ENCODE measurements at places on chromosomes 12 and 14.

DNA sequence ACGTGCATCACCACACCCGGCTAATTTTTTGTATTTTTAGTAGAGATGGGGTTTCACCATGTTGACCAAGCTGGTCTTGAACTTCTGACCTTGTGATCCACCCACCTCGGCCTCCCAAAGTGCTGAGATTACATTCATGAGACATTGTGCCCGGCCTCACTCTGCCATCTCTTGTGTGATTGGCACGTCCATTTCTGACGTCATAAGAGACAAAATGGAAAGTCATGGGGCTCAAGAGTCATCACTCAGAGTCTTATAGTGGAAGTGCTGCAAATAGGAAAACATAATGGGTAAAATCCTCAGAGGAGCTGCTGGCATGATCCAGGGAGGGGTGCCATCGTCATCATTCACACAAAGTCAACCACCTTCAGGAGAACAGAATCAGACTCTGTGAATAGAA, 54.2 kb upstream of the GPATCH2L start:
- DNase-seq = no peak

- DNase-seq = no peak
Observed at GRCh38 chr14:98018628-98019027, 1221.4 kb downstream of the VRK1 start.

- DNase-seq = no peak
Observed at GRCh38 chr12:12796928-12797793, 11.7 kb downstream of the APOLD1 start.

- DNase-seq = no peak
Observed at GRCh38 chr12:107594995-107595394, 90.6 kb upstream of the PWP1 start.

DNA sequence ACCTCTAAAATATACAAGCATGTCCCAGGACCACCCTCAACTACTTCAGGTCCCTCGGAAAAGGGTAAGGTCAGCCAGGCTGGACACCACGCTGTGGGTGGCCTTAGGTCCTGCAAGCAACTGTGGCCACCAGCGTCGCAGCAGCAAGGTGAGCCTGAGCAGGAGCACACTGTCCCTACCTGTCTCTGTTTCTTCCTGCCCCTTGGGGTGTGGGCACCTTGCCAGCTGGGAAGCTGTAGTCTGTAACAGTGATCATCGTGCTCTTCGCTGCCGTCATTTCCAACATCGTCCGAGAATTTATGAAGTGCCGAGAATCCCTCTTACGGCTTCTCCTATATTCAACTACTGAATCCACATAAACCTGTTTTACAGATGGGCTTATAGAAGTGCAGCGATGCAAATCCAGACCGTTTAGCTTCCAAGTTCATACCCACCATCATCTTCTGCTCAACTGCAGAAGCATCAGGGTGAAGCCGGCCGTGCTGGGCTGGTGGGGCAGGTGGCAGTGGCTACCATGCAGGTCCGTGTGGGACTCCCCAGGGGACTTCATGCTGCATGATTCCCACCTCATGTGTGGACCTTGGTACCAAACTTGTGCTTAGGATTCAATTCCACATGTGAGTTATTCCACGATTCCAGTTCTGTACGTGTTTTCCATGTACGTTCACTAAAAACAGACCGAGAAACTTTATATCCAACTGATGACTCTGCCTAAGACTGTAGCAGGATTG, 361.3 kb upstream of the SFSWAP start:
- no peak for DNase-seq
